ENCODE measurements at places on chromosomes 12 and 14.

DNA sequence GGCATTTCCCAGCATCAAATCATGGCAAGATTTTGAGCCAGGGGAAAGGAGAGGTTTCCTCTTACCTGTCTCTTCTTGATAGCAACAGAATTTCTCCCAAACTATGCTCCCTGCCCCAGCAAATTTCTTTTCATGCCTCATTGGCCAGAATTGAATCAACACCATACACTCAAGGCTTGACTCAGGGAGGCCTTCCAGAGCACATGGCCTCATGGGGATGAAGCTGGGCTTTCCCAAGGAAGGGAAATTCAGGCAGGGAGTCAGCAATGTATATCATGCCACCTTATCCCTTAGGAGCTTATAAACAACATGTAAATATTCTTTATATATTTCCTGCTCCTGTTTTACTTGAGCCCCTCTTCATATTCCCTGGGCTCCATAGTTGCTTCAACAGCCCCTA is 62.1 kb downstream of the ARF6 start:
- DNase-seq = no peak

DNA sequence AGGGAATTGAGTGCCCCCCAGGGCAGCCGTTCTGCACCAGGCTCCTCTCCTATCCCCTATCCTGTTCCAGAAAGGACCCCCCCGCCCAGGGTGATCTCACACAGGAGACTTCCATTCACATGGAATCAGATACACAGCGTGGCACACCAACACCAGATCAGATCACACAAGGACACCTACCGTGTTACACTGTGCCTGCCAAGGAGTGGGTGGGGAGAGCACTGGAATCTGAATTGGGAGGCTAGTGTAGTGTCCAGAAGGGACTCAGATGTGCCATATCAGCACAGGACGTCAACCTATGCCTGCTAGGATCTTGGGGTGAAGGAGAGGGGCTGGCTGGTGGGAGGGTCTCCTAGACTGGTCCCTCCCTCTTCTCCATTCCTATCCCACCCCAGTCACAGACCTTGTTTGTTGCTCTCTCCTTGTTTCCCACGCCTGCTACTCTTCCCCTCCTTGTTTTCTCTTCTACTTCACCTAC is 2.3 kb downstream of the PTMS start:
- no peak for DNase-seq

DNA sequence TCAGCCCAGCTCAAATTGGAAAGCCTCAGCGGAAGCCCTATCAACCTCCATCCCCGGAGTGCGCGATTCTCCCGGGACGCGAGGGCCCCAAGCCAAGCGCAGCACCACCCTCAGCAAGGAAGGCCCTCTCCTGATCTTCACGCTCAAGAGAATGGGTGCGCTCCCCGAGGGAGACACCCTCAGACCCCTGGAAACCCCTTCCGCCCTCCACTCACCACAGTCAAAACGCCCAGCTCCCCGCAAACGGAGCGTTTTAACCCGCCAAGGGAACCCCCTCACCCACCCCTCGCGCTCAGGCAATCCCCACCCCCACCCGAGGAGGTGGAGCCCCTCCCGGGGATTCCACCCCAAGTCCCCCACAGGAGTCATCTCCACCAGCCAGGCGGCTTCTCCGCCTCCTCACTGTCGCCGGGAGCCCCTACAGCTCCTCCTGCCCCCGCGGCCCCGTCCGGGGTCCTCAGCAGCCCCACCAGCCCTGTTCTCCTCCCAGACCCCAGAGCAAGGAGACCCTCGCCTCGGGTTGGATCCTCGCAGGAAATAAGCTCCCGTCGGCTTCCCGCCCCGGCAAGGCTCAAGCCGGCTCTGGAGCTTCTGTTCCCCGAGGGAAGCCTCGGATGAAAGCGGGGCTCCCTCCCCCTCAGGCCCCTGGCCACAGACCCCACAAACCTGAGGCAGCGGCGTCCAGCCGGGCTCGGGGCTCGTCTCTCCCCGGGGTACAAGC is 507 bp downstream of the BAZ2A start:
- peak; percentile 53 for DNase-seq

DNA sequence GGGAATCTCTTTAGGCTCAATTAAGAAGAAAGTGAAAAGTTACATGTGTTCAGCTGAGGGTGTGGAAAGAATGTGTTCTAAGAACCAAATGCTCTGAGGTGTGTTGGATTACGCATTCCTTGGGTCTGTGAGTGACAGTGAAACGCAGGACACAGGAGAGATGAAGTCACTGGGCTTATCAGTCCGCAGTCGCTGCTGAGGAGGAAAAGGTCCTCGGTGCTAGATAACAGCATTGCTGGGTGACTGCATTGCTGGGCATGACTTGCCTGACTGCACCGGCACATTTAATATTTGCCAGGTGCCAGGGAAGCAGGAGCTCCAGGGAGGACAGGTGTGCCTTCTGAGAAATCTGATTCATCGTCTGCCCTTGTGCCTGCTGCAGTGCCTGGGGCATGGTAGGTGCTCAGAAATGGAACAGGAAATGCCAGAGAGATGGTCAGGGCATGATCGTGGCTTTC is 64.4 kb upstream of the FZD10 start:
- DNase-seq = no peak

DNA sequence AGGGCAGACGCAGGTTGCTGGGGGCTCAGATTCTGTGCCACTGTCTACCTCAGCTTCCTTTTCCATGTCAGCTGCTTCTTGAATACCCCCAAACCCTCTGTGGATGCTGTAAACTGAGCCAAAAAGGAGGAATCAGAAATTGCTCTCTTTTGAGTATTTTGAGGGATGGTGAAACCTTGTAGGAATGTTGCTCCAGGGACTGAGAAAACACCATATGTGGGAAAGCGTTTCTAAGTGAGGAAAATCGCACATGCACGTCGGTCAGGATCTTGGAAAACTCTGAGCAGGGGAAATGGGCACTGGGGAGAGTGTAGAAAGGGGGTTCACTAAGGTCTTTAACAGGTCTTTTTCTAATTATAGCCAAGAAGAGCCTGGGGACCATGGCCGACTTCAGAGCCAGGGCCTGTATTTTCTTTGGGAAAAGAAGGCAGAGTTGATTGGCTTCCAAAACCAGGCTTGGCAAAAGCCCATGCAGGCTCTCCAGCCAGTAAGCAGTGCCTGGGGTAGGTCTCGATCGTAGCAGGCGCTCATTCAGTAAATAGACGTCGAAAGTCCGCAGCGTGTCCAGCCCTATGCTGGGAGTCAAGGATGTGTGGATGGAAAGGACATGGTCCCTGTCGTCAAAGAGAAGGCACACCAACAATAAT is 58.0 kb downstream of the NTF3 start:
- DNase-seq = no peak

GRCh38 chr12:93302331-93303229 is 75.1 kb upstream of the NUDT4 start:
- DNase-seq = no peak

DNA sequence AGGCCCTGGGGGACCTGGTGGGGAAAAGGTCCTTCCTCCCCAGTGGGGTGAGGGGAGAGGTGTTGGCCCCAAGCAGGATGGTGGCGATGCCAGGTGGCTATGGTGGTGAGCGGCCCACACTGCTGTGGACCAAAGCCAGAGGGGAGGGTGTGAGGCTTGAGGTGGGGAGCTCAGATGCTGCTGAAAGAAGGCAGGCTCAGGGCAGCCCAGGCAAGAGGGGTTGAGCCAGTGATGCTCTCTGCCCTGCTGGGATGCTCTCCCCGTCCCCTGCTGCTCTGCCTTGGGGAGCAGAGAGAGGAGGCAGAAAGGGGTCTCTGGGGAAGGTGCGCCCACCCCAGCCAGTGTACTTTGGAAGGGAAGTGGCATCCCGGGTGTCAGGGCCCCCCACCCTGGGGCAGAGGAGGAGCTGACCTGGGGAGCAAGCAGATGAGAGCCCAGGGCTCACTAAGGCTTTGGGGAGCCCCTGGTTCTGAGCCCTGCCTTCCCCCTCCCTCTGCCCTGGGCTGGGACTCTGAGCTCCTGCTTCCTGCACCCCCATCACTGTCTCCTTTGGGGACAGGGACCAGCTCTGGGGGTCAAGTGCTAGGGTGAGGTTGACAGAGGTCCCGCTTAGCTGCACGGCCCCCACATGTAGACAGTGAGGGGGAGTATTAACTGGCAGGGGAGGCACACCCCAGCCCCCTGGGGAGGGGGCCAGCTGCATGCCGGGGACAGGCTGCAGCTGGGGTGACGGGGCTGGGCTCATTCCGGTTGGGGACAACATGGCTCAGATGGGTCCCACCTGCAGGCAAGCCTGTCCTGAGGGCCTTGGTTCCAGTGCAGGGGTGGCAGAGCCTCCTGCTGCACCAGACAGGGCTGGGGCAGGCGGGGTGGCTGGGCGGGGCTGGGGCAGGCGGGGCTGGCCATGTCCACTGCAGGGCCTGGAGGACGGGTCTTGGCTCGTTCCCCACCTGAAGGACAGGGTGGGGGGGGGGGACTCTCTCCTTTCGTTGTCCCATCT is 124.4 kb downstream of the KIF26A start:
- no peak for DNase-seq

DNA sequence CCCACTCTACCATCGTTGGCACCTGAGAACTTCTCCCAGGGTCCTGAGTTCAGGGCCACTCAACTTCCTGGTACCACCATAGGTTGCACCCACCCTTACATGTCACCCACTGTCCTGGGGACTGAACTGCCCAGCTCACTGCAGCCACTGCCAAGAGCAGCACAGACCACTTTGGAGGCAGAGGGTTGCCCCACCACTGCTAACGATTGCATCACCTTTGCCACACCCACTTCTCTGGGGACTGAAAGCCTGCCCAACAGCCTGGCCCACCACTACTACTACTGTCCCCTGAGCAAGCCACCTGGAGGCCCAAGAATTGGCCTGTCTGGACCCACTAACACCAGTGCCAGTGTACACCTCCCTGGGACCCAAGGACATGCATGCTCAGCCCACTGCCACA is 27.6 kb downstream of the CACNA2D4 start:
- no peak for DNase-seq

DNA sequence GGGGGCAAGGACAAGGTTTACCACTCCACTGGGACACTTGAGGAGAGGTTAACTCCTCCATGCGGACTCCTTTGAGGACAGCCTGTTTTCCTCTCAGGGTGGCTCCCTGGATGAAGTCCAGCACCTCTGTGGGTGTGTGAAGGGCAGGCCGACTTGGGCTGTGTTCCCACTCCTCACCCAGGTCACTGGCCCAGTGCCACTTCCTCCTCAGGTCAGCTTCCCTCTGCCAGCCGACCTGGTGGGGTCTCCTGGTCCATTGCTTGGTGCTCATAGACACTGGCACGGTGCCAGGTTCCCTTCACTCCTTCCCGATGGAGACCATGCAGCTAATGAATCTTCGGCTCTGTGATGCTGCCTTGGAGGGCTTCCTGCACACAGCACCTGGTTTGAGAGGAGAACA is 146.4 kb upstream of the RTL1 start:
- no peak for DNase-seq

DNA sequence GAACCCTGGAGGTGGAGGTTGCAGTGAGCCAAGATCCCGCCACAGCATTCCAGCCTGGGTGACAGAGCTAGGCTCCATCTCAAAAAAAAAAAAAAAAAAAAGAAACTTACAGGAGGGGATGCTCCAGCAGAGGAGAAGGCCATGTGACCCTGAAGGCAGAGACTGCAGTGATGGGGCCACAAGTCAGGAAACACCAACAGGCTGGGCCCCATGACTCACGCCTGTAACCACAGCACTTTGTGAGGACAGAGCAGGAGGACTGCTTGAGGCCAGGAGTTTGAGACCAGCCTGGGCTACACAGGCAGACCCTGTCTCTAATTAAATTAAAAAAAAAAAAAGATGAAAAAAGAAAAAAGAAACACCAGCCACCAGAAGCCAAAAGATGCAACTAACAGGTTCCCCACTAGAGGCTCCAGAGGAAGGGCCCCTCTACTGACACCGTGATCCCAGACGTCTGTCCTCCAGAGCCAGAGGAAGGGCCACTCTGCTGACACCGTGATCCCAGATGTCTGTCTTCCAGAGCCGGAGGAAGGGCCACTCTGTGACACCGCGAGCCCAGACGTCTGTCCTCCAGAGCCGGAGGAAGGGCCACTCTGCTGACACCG is 9.1 kb upstream of the GLT1D1 start:
- DNase-seq = no peak

DNA sequence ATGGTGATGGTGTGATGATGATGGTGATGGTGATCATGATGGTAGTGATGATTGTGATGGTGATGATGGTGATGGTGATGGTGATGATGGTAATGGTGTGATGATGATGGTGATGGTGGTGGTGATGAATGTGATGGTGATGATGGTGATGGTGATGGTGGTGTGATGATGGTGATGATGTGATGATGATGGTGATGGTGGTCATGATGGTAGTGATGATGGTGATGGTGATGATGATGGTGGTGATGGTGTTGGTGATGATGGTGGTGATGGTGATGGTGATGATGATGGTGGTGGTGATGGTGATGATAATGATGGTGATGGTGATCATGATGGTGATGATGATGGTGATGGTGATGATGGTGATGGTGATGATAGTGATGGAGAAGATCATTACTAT is 120.3 kb downstream of the ZNF664 start:
- DNase-seq = no peak

- DNase-seq = no peak
Measured at GRCh38 chr14:59224341-59224740, 35.9 kb downstream of the DAAM1 start.

DNA sequence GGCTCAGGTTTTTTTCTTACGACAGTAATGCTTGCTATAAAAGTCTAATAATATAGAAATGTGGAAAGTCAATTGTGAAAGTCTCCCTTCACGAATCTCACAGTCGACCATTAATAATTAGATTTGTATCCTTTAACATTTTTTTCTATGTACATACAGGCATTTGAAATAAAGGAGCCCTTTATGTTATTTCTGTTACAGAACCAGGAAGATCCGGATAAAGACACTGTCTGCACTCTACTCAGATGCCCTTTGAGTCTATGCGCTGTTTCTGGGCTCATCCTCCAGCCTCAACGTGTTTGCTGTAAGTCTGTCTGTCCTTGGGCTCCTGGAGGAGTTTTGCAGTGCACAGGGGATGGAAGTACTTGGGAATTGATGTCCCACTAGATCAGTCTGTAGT is 212.2 kb upstream of the ATP2B1 start:
- no peak for DNase-seq

DNA sequence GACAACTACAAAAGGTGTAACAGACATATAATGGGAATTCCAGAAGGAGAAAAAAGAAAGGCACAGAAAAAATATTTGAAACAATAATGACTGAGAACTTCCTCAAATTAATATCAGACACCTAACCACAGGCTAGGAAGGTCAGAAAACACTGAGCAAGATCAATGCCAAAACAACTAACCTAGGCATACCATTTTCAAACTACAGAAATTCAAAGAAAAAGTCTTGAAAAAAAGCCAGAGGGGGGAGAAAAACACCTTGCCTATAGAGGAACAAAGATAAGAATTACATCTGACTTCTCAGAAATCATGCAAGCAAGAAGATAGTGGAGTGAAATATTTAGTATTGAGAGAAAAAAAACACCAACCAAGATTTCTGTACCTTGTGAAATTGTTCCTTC is 77.8 kb downstream of the RIN3 start:
- DNase-seq = no peak

GRCh38 chr14:94395888-94396574 is 7.6 kb upstream of the SERPINA1 start:
- DNase-seq = no peak

- DNase-seq = no peak
Measured at GRCh38 chr12:12559719-12560296, 2.9 kb downstream of the DUSP16 start.
